H7 (cell line): ENCODE measurements at places on chromosomes 12 and 14.

GRCh38 chr12:29599381-29599780, 101.9 kb upstream of the OVCH1 start:
- DNase-seq: no peak

GRCh38 chr14:100776681-100777365, 49.1 kb upstream of the MEG3 start:
- DNase-seq: peak; percentile 48

- no peak for DNase-seq
These were observed 282.4 kb downstream of the ZFP36L1 start for GRCh38 chr14:68510201-68511128.

- no peak for DNase-seq
These were observed 274.7 kb downstream of the NEDD1 start for GRCh38 chr12:97181571-97182265.
